ENCODE measurements at places on chromosomes 12 and 14.

DNA sequence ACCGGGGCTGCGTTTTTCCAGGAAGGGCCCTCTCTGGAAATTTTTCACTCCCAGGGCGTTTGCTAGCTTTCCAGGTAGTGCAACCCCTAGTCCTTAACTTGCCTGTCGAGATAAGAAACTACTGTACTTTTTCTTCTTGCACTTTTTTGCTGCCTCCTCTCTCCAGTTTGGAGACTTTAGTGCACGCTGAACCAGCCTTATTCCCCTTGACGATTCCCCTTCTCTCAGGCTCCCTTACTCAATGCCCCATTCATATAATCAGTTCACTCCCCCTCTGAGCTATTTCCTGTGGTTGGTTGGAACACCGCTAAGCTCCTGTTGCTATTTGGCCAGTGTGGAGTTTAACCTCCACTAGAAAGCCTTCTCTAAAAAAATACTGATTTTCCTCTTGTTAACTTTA is 682 bp downstream of the CREBL2 start:
- DNase-seq, result peak; percentile 30

- no peak for DNase-seq
Measured at GRCh38 chr12:88298014-88298682, 156.0 kb downstream of the TMTC3 start.

DNA sequence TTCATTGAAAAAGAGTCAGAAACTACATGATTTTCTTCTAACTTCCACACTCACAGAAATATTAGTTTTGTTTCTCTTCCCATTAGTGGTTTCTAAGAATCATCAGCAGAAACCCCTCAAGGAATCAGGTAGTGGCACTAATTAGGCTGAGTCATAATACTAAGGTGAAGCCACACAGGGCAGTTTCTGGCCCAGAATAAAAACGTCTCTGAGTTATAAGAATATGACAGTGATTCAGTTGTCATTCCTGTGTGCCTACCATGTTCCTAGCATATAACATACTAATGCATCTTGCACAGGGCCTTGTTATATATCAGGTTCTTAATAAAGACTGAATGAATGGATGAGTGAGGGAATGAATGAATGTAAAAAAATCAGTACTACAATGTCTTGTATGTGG is 206.0 kb upstream of the PLEKHG7 start:
- no peak for DNase-seq

DNA sequence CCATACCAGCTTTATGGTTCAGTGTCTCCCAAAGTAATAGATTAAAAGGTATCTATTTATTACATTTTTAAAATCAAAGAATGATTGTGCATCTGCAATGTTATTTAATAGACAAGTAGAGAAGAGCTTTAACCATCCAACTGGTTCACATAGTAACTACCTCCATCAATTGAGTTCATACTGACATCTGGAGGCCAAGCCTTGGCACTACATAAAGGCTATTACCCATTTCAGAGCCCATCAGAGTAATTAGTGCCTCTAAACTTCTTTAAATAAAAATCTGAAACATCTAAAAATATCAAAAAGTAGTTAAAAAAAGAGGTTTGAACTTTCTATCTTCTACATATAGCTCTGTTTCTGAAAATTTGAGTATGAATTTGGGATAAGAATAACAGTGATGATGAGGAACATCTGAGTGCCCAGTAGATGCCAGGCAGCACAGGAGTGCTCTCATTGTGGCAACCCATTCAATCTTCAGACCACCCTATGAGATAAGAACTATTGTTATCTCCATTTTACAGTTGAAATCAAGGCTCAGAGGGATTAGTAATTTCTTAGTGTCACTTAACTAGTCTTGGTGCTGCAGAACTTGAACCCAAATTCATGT is 132.9 kb upstream of the DAAM1 start:
- peak; percentile 33 for DNase-seq

DNA sequence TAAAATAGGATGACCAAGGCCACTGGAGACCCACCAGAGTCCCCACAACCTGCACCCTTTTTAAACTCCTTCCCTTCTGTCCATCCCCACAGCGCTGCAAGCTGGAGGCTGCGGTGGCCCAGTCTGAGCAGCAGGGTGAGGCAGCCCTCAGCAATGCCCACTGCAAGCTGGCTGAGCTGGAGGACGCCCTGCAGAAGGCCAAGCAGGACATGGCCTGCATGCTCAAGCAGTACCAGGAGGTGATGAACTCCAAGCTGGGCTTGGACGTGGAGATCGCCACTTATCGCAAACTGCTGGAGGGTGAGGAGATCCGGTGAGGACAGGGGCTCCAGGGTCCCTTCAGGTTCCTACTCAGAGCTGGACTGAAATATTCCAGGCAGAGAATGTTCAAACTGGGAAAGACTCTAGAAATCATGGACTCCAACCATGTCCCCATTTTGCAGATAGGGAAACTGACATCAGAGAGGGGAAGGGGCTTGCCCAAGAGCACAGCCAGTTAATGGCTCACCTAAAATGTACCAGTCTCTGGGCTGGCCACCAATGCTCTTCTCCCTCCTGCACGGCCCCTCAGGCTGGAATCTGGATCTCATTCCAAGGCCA is 17.2 kb downstream of the KRT85 start:
- DNase-seq, result no peak

DNA sequence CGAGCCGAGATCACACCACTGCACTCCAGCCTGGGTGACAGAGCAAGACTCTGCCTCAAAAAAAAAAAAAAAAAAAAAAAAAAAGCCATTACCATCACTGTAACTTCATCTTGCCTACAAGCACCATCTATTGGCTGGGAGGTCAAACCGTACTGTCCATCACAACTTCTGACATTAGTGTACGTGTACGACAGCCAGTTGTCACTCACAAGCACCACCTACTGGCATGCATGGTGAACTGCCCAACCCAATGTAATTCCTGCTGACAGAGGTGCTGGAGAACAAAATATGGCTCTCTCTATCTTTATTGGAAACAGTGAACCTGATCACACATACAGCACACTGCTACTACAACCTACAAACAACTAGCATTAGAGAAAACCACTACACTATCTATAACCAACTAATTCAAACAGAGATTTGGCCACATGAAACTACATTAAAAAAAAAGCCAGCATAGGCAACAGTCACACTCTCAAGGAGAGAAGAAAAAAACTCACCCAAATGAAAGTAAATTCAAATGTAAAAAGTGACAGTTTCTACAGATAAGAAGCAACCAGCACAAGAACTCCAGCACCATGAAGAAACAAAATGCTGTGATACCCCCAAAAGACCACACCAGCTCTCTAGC is 82.3 kb downstream of the PUS7L start:
- no peak for DNase-seq

- DNase-seq, result no peak
Measured at GRCh38 chr12:99049774-99050173, 404.7 kb downstream of the APAF1 start.

GRCh38 chr14:75277008-75277814 is 1.4 kb upstream of the FOS start:
- peak; percentile 84 for DNase-seq

DNA sequence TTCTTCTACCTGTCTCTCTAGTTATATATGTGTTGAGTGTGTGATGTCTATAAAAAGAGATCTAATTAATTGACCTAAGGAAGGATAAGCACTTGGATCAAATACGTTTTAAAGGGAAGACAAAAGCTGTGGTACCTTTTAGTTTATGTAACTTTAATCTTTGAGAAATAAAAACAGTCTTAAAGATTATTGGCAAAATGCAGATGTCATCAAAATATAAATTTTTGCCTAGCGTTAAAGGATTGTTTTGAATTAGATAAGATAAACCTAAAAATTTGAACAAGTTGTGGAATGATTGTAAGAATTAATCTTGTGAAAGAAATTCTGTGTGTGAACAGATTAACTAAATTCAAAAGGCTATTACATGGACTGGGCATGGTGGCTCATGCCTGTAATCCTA is 42.9 kb downstream of the C12orf56 start:
- no peak for DNase-seq

- no peak for DNase-seq
Measured at GRCh38 chr12:13142747-13143146, 39.3 kb upstream of the GSG1 start.

DNA sequence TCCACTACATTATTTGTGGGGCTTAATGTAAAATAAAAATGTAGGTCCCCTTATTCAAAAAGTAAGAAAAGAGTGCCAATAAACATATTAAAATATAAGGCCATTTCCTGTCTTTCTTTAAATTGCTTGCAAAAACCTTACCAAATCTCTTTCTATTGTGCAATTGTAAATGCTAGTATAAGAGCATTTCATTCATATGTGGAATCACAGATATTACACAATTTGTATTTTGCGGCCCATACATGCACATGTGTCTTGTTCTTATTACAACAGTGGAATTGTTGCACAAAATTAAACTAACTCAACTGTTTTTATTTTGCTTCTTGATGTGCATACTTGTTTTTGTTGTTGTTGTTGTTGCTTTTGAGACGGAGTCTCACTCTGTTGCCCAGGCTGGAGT is 20.1 kb upstream of the CRADD start:
- no peak for DNase-seq

DNA sequence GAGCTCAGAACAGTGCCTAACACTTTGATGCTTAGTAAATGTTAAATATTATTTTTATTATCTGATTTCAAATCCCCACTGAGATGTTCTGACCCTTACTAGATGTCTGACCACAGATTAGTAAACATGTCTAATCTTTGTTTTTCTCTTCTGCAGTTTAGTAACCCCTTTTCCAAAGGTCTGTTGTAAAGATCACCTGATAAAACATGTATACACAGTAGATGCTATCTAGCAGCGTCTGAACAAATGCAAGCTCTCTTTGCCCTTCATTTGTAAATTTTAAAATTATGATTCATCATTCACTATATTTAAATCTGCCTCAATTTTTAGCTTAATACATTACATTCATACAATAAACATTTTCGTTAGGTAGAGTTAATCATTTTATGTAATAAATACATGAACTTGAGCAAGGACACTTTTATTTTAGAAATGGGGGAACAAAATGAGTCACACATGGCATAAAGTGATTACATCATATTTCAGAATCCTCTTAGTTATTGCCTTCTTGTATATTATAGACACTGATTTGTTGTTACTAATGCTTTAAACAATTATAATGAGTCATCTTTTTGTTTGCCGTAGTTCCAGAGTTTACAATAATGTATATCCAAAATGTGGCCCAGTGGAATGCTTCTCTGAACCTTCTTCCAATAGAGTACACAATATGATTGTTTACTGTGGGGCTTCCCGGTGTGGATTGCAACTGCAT is 1.7 kb upstream of the OR4K5 start:
- DNase-seq, result no peak

- no peak for DNase-seq
Measured at GRCh38 chr14:74503291-74503937, 9.8 kb downstream of the ISCA2 start.

DNA sequence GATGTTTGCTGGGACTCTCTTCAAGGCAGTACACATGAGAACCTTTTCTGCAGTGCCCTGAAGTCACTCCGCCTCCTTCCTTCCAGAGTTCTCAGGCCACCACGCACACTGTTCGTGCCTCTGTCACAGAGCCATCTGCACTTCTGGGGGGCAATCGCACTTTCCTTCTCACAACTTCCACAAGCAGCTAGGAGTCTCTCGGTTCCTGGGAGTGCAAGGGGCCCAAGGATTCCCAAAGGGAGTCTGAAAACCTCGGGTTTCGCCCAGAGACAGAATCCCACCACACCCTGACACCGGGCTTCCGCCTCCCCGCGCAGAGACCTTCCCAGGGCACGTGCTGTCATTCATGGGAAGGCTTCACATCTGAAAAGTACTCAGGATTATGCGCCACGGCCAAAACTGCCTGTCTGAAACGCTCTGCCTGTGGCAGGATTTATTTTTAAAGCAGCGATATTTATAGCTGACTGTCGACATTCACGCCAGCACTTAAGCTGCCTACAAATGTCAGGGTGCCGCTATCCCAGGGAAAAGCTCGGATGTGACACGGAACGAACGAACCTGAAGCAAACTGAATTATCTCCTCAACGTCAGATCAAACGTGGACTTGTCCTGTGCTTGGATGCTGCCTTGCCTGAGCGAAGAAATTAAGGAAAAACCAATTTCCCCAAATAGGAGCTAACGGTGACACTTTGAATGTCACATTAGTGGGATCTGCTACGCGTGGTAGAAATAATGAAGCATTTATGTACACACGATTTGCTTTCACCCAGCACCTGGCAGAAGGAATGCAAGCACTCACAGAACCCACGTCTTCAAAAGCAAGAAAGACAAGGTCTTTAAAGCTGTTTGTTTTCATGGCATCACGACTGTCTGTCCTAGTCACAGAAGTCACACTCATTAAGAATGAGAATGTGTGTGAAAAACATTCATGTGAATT is 154.0 kb downstream of the PIWIL1 start:
- no peak for DNase-seq

DNA sequence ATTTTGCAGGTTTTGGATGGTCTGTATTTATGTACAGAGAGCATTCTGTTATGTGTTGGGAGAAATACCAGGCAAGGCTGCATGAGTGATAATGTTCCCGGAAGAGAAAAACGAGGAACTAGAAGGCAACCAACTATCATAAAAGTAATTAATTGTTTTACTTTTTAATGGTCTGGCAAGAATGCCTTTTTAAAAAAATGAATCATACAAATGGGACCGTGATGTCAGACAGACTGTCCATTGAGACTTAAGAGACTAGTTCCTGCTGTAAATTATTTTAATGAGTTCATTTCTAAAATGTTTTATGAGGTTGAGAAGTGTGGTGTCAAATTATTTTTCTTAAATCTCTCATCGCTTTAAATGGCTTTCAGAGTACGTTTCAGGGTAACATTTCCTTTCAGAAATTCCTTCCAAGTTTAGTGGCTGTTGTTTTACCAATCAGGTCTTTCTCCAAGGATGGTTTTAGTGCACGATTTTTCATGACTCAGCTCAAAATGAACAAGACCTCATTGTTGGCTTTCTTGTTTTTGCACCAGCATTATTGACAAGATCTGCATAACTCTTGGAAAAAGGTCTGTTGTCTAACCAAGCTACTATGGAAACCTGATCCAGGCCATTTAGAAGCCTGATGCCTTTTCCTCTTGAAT is 86.1 kb upstream of the ARHGAP5 start:
- no peak for DNase-seq

DNA sequence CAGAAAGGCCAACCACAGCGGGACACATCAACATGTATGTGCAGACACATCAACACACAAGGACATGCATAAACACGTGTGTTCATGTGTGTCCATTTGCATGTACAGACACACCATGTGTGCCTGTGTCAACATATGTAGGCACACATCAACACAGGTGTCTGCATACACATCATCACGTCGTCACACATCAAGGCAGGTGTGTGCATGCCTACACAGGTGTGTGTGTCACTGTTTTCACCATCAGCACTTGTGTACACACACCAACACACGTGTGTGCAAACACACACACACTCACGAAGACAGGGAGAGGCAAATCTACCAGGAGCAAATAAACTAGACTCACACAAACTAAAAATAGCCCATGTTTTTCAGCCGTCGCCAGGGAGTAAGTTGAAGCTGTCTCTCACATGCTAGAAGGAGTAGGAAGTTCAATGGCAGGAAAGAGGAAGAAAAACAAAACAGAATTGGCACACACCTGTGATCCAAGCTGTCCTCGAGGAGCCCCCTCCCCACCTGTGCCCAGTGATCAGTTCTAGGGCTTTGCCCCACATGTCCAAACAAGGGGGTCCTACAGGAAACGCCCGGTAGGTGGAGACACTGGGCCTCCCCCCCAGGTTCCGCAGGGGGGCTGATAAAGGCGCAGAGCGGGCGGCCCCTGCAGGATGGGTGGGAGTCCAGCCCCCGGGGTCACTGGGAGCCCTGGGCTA is 7.4 kb downstream of the SCARB1 start:
- no peak for DNase-seq

- DNase-seq, result no peak
Measured at GRCh38 chr14:99028041-99028440, 244.0 kb downstream of the BCL11B start.

- no peak for DNase-seq
Measured at GRCh38 chr14:66228267-66228970, 257.8 kb upstream of the CCDC196 start.

All from CD4-positive, alpha-beta T cell treated with Interleukin-4 for 4 hours (primary cell).